ENCODE measurements at places on chromosomes 2 and 18. TPM values are rescaled to one million over a fixed set of nuclear protein-coding genes. Genes with fewer than 3 reads are reported as not detected.
A peak's percentile ranks its signal among the peaks of the same experiment; 100 is the strongest.

- DNase-seq, result no peak
Measured at GRCh38 chr2:237180187-237180586, 94.5 kb downstream of the COPS8 start.

- DNase-seq, result no peak
Measured at GRCh38 chr2:23789012-23789411, 137.9 kb downstream of the ATAD2B start.

GRCh38 chr2:12043131-12043530 lies 296.7 kb downstream of the LPIN1 start:
- DNase-seq, result no peak

GRCh38 chr2:224160917-224161316 lies 121.8 kb upstream of the SERPINE2 start:
- peak; percentile 40 for DNase-seq

- no peak for DNase-seq
Measured at GRCh38 chr2:20551260-20551944, 99.5 kb downstream of the HS1BP3 start.

- DNase-seq, result no peak
Measured at GRCh38 chr2:198252472-198252871, 448.1 kb downstream of the PLCL1 start.

GRCh38 chr2:24343225-24343882 lies 17.0 kb downstream of the ITSN2 start:
- no peak for DNase-seq

GRCh38 chr2:224405412-224405811 lies 3.5 kb upstream of the FAM124B start:
- no peak for DNase-seq

Gene PLGLB1
- total RNA-seq, result 3.3 TPM

DNA sequence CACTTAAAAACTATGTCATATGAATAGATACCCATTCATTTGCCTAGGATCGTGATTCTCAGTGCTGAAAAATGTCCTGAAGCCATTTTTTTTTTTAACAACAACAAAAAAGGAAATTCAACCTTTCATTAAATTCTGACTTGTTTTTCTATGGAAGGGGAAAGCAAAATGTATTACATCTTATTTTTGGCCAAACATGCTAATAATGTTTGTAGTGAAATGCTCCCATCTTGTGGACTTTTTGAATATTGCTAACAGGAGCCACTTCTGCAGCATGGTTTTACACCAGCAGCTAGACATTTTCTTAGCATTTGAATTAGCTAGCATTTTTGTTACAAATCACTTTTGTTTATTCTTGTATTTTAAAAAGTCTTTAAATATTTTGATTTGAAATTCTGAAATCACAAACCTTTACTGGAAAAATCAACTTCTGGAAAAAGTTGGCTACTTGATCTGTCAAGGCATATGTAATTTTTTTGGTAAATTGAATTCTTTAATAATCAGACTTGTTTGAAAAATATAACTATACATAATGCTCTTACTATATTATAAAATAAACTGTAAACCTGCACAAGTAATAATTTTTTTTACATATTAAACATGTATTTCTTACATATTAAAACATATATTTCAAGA lies 75.8 kb downstream of the KIDINS220 start:
- no peak for DNase-seq

Gene LCT
- not detected for total RNA-seq

DNA sequence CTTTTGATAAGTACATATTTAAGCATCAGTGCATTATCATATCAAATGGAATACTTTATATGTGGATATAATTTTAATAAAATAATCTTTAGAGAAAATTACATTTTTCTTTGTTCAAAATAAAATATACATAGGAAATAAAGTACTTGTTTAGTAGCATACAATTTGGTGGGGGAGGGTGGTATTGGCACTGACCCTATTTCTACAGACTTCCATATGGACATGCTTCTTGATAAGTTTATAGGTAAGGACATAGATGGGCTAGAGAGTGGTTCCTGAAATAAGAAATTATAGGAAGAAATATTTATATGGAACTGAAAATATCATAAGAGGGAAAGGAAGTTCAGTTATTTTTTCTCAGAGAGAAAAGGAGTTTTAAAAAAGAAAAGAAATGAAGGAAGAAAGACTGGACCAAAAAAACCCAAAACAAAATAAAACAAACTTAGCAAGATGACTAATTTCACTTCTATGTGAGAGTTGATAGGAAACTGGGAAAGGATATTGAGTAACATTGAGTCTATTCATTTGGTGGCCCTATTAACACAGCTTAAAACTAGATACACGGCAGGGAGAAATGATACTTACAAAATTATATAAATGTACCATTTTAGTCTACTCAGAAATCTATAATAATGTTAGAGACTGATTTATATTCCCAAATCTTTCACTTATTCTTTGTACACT lies 505.9 kb downstream of the ERBB4 start:
- DNase-seq, result no peak

DNA sequence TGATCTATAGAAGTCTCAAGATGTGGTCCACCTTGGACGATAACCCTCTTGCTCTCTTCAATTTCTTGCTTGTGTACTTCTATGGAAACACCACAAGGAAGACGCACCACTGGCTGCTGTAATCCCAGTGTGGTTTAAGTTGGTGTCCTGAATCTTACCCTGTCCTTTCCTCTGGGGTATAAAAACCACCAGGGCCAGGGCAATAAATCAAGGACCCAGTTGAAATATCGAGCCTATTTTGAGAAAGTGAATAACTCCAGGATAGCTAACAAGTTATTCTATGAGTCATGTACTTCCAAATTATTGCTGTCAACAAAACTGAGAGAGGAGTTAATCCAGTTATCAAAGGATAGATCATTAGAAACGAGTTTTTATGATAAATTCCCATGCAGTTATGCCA lies 137.0 kb downstream of the RND3 start:
- DNase-seq, result no peak

Gene LINC00305
- total RNA-seq, result not detected

- no peak for DNase-seq
Measured at GRCh38 chr2:9657083-9657482, 26.3 kb upstream of the YWHAQ start.

Gene WDR43
- 39.8 TPM for total RNA-seq

DNA sequence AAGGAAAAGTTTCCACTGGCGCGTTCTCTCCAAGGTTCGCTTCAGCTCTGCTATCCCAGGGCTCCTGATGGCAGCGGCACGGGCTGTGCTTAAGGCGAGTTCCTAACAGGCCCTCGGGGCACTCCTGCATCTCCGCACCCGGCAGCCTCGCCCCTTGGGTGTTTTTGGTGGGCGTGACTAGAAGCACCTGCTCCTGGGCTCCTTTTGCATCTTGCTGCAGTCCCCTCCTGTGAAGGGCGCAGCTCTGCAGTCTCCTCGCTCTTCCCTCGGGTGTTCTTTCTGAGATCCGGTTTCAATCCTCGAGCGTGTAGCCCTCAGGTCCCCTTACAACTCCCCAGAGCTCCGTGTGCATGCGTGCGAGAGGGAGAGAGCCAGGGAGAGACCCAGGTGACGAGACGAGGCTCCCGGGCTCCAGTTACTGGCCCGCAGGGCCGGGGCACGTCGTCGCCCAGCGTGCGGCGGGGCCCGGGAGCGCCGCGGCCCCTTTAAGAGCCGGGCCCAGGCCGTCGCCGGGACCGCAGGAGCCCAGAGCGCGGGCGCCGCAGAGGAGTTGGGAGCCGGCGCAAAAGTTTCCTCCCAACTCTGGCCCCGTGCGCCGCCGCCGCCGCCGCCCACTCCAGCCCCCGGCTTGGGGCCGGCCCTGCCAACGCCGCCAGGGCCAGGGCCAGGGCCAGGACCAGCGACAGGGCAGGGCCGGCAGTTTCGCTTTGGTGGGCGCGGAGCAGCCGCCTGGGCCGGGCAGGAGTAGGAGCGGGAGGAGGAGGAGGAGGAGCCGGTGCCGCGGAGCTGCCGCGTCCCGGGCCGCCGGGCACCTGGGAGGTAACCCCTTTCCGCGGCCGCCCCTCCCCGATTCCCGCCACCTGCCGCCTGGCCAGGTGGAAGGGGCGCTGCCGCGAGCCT lies at the start of gene PARD3B:
Gene PARD3B, plus strand, starts transcription at position 515 of the 900 bp plus-strand sequence. CDS start 525 bp downstream, outside the sequence.
- peak; percentile 86 for DNase-seq

Gene C2orf66
- 0.27 TPM for total RNA-seq

Gene ZNF804A
- total RNA-seq, result not detected

- no peak for DNase-seq
Measured at GRCh38 chr18:61340148-61340547, 6.9 kb downstream of the CDH20 start.

DNA sequence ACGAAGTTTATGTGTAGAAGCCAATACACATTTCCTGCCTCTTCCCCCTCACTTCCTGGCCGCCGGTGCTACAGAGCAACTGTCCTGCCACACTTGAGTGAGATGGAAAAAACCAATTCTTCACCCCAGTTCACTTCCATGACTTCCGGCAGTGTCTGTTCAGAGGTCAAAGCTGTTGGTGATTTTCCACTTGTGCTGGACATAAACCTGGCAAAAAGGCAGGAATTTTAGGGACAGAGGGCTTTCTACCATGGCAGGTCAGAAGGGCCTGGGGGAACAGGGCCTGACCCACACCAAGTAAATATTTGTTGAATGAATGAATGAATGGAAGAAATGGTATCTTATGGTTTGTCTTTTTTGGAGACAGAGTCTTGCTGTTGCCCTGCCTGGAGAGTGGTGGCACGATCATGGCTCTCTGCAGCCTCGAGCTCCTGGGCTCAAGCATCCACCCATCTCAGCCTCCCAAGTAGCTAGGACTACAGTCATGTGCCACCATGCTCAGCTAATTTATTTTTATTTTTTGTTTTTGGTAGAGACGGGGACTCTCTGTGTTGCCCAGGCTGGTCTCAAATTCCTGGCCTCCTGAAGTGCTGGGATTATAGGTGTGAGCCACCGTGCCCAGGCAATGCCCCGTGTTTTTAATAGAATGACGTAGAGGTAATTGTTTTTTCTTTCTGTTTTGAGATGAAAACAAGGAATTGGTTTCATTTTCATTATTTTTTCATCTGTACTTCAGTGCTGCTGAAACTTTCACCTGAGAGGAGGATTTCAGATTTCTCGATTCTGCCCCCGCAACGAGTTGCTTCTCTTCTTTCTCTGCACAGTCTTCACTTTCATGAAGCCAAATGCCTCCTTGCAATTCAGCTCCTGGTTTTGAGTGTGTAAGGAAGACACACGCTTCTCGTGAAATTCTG lies 48.0 kb upstream of the LPIN2 start:
- no peak for DNase-seq

DNA sequence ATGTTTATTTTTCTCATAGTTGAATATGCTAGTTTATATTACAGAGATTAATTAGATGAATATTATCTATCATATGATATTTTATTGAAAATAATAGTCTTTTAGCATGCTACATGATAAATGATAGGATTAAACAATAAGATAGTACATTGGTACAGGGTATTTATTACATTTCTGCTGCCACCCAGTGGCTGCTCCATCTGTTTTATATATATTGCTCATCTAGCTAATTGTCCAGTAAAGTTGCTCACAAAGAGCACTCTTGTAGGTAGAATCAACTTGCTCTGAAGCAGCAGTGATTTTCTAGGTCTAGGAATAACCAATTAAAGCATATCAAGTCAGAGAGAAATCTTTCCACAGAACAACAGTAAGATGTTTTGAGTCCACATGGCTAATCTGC lies 183.3 kb downstream of the ASXL3 start:
- no peak for DNase-seq

DNA sequence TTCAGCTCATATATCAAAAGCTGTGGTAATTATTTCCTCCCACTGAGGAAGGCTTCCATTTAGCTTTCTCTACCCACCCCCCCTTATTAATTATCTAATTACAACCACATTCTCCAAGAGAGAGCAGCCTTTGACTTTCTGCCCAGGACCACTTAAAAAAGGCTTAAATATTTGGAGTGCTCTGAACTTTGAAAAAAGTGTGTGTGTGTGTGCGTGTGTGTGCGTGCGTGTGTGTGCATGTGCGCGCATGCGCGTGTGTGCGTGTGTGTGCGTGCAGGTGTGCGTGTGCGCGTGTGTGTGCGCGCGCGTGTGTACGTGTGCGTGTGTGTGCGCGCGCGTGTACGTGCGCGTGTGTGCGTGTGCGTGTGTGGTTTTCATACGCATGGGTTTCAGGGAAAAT lies 57.8 kb downstream of the TWIST2 start:
- DNase-seq, result no peak

DNA sequence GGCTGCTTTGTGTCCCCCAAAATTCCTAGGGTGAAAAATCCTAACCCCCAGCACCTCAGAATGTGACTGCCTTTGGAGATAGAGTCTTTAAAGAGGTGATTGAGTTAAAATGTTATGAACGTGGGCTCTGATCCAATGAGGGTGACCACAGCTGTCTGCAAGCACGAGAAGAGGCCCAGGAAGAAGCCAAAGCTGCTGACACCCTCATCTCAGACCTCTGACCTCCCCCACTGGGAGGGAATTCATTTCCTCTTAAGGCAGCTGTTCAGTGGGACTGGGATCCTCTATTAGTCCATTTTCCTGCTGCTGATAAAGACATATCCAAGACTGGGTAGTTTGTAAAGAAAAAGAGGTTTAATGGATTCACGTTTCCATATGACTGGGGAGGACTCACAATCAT lies 544.4 kb downstream of the DCDC2C start:
- no peak for DNase-seq

Gene LYPD6B
- 14.5 TPM for total RNA-seq

GRCh38 chr2:172887280-172887679 lies 151.6 kb downstream of the RAPGEF4 start:
- no peak for DNase-seq

GRCh38 chr2:58350484-58350883 lies 109.4 kb upstream of the FANCL start:
- DNase-seq, result no peak

GRCh38 chr18:23910032-23910431 lies 104.5 kb upstream of the TTC39C start:
- DNase-seq, result no peak

Gene PDE1A
- 1.5 TPM for total RNA-seq

- DNase-seq, result no peak
Measured at GRCh38 chr2:9179572-9180201, 26.9 kb upstream of the ASAP2 start.

DNA sequence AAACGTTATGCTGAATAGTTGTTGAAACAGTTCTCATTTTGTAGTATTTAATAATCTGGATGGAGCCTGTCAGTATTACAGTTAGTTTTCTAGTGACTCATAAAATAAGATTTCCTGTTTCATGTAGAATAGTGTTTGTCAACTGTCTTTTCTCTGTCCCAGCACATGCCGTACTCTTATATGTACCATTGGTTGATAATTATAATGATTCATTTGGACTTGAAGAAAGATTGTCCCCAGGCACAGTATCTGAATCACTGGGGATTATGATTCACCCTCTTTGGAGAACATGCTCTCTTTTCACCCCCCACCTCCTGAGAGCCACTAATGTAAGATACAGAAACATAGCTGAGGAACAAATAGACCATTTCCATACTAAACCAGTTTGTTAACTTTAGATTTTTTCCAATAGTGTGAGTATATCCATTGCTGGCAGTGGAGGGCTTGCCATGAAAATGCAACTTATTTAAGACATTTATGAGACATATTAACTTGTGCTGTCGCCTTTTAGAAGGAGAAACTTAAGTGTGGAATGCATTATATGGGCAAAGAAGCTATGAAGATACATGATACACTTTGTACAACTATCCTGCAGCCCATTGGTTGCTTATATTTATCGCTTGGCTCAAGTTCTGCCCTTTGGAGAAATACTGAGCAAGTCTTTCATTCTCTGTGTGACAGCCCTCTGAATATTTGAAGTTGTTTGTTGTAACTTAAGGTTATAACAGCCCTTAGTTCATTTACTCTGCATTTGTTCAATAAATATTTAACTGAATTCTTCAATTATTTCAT lies 12.4 kb downstream of the COPS8 start:
- no peak for DNase-seq
